ENCODE measurements at places on chromosomes 3 and 15.
A peak's percentile ranks its signal among the peaks of the same experiment; 100 is the strongest.

- DNase-seq = no peak
Observed at GRCh38 chr3:123740391-123740822, 143.7 kb downstream of the MYLK start.

- peak; percentile 80 for DNase-seq
Observed at GRCh38 chr15:33022629-33023028, 171.9 kb downstream of the FMN1 start.

GRCh38 chr15:20271647-20272046 is 270.0 kb downstream of the GOLGA6L6 start:
- no peak for DNase-seq

DNA sequence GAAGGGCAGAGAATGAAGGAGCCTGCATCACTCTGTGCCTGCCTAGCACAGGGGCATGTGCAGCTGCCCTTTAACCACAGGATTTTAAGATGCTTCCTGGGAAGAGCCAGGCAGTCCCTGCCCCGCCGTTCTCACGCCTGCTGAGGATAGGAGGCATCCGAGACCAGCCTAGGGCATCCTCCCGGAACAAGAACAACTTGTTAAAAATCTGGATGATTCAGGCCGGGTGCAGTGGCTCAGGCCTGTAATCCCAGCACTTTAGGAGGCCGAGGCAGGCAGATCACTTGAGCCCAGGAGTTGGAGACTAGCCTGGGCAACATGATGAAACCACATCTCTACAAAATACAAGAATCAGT is 15.2 kb downstream of the NRROS start:
- peak; percentile 30 for DNase-seq

- DNase-seq = no peak
Observed at GRCh38 chr3:40624189-40624769, 99.5 kb downstream of the ZNF621 start.

All from upper lobe of right lung (tissue), 1 donor.